ENCODE measurements at places on chromosomes 11 and 22.

- DNase-seq, result no peak
Observed at GRCh38 chr22:26553056-26553752, 36.7 kb downstream of the TPST2 start.

DNA sequence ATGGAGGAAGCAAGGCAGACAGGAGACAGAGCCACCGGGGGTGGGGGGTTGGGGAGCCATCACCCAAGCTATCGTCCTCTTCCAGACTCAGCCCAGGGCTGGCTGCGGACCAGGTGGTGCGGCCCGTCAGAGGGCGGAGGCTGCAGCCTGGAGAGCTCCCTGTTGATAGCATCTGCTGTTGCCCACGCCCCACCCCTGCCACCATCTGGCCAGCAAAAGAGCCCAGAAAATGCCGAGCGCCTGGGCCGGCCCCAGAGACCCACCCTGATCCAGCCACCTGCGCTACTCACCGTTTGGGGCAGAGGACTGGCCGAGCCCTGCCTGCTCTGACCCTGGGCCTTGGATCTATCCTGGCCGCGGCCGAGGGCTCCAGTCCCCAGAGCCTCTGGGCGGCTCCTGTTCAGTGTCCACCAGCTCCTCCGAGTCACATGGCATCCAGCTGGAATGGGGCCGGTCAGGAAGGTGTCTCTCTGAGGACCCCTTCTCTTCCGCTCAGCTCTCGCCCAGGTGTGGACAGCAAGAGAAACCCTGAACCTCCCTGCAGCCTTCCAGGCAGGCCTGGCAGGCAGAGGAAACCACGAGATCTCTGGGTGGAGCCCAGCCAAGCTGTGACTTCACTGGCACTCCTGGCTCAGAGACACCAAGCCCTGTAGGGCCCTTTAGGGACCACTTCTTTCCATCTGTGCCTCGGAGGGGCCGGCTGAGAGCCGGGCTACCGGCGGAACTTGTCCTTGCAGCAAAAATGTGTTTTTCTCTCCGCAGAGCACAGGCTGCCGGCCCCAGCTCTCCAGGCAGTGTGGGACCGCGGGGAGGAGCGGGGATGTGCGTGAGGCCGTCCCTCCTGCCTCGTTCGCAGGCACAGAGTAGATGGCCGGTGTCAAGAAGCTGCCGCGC, at the start of gene MRGPRE:
TSS of gene MRGPRE (minus strand) at position 567 of the 894 bp plus-strand sequence. CDS start 3,618 bp downstream, outside the sequence.
- DNase-seq, result no peak

- DNase-seq, result no peak
Observed at GRCh38 chr11:122230385-122230755, 114.4 kb upstream of the BLID start.

- DNase-seq, result peak; percentile 78
Observed at GRCh38 chr11:62546244-62546928, at the start of gene AHNAK. Gene AHNAK (minus strand): TSS chr11:62546806. CDS start chr11:62536098, 10,708 bp downstream.

GRCh38 chr22:21591695-21592094, 24.2 kb downstream of the UBE2L3 start:
- no peak for DNase-seq

GRCh38 chr22:19405133-19405532, 26.4 kb downstream of the HIRA start:
- no peak for DNase-seq

- DNase-seq, result no peak
Observed at GRCh38 chr11:73365352-73366264, 10.6 kb upstream of the RELT start.

DNA sequence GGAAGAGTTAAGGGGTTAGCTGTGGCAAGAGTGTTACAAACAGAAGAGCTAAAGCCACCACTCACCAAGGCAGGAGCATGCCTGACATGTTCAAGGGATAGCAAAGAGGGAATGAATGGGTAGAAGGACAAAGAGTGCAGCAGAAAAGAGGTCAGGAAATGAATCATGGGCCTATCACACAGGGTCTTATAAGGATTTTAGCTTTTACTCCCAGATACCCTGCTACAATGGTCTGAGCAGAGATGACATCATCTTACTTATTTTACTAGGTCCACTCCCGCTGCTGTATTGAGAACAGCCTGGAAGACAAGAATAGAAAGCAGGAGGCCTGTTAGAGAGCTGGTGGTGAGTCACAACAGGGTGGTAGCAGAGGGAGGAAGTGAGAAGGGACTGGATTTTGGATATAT, 9.8 kb downstream of the TRAF6 start:
- DNase-seq, result no peak

GRCh38 chr11:126165757-126166156, 45.7 kb downstream of the RPUSD4 start:
- no peak for DNase-seq

DNA sequence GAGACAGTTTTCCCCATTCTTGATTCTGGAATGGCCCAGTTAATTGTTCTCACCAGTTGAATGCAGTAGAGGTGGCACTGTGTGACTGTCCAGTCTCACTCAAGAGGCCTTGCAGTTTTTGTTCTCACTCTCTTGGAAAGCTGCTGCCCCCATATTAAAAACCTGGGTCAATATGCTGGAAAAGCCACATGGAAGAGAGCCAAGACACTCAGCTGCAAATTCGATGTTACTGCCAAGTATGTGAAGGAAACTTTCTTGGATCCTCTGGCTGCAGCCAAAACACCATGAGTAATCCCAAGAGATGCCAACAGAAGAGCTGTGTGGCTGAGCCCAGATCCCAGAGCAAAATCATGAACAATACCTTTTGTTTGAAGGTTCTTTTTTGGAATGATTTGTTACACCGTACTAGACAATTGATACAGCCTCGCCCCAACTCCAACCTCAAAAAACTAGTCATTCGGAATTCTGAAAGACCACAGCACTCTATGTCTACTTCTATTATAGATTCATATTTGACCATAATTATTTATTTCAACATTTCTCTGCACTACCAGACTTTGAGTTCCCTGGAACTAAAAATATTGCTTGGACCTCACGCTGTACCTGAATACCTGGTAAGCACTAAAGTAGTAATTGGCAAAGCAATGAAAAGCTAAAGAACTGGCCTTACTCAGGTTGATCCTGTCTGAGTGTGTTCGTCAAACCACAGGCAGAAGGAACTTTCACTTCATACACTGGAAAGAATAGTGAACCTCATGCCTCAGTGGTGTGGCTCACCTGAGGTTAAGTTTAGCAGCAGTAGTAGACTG, 378.8 kb downstream of the ETS1 start:
- no peak for DNase-seq

DNA sequence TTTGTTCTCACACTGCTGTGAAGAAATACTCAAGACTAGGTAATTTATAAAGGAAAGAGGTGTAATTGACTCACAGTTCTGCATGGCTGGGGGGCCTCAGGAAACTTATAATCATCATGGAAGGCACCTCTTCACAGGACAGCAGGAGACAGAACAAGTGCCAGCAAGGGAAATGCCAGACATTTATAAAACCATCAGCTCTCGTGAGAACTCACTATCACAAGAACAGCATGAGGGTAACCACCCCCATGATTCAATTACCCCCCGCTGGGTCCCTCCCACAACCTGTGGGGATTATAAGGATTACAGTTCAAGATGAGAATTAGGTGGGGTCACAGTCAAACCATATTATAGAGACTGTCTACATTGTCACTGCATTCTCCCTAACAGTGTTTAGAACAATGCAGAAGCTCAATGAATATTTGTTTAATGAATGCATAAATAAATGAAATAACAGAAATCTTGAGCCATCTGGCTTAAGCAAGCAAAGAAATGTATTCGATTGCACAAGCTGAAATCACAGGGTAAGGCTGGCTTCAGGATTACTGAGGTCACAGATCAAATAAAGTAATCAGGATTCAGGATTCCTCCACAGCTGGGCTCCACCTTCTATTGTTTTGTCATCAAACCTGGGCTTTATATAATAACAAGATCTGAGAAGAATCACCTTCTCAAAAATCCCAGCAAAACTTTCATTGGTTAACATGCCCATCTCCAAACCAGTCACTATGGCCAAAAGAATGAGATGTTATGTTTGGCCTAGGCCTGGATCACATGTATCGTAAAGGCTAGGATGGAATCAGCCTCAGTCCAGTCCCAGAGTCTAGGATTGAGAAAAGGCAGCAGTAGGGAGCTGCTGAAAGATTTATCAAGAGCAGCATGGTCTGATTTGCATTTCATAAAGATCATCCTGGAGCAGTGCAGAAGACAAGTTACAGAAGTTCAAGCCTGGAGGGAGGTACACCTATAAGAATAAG, 137.8 kb upstream of the UBASH3B start:
- no peak for DNase-seq

- DNase-seq, result peak; percentile 5
Observed at GRCh38 chr11:12177739-12178338, 67.4 kb downstream of the MICAL2 start.

- DNase-seq, result no peak
Observed at GRCh38 chr11:27076121-27076589, 35.5 kb downstream of the BBOX1 start.

DNA sequence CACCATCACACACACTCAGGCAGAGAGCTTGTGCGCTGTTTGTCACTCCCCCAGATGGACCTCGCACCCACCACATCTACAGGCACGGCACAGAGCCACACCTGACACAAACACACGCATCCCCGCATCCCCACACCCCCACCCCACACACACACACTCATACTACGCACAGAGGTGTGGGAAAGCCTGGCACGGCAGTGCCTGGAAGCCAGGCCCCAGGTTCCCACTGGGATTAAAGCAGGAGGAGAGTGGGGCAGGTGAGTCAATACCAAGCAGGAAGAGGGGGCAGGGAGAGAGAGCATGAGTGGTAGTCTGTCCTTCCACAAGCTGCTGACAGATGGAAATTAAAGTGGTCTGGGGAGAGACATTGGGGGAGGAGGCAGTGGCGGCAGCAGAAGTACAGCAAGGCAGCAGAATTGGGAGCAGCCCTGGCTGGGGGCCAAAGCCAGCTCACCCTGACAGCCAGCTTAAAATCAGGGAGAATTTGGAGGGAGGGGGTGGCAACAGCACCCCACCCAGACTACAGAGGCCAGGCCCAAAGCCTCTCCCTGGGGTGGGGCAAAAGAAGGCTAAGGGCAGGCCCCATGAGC, 20.7 kb downstream of the TNKS1BP1 start:
- no peak for DNase-seq

GRCh38 chr22:21030032-21030431, 2.3 kb downstream of the SLC7A4 start:
- DNase-seq, result no peak

GRCh38 chr11:1881442-1882264, 10.0 kb downstream of the PRR33 start:
- DNase-seq, result peak; percentile 18

DNA sequence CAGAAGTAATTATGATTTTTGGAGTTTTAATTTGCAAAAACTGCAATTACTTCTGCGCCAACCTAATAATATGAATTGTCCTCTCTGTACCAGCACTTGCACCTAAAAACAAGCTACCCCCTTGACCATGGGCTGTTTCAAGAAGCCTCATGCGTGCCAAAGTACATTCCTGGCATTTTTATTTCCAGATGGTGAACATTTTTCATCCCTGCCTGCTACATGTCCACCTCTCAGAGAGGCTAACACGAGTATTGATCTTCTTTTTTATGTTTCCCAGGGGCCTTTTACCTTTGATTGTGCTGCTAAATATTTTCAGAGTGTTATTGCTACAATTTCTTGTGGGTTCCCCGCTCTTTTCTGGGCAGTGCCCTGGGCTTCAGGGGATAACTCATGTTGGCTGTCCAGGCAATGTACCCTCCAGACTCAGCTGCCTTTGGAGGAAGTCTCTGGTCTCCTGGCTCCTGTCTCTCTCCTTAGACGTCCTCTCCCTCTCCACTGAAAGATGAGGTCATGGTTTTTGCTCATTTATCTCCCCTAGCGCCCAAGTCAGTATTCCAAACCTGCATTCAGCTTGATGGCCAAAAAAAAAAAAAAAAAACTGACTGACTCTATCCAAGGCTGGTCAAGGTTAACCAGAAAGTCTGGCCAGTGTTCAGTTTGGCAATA, 86.2 kb upstream of the ASPHD2 start:
- no peak for DNase-seq

- DNase-seq, result no peak
Observed at GRCh38 chr11:121557348-121557747, 104.6 kb upstream of the SORL1-AS1 start.

DNA sequence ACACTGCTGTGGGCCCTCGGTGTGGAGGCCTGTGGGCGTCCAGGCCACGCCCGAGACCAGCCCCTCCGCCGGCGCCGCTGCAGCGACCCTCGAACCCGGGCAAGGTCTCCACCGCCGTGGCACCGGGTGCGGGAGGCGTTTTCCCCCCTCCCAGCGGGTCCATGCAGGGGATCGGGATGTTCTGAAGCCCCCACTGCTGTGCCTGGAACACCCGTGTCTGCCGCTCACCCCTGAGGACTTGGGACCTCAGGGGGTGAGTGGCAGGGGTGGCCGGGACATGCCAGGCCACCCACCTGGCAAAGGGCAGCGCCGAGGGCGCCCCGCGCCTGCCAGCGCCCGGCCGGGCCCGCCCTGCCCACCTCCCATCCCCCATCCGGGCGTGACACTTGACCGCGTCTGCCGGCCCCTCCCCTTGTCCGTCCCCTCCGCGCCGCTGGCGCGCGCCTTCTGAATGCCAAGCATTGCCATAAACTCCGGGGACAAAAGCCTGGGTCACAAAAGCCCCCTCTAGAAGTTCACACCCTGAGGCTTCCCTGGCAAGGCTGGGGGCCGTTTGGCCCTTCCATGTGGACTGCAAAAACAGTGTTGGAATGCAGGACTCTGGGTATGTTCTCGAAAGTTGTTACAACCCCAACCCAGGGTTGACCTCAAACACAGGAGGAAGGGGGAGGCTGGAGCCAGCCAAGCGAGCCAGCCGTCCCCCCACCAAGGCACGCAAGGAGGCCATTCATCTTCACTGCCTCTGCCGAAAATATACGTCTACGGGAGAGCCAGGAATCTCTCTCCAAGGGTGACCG, 819 bp upstream of the KCNQ1OT1 start:
- DNase-seq, result peak; percentile 62

GRCh38 chr11:35105319-35106079, 33.5 kb upstream of the CD44 start:
- DNase-seq, result no peak

- DNase-seq, result no peak
Observed at GRCh38 chr11:60810151-60810550, 25.0 kb downstream of the MS4A10 start.

GRCh38 chr11:117083011-117083935, 15.0 kb downstream of the SIK3 start:
- DNase-seq, result no peak

- no peak for DNase-seq
Observed at GRCh38 chr11:10181811-10182210, 112.2 kb downstream of the SBF2 start.

- no peak for DNase-seq
Observed at GRCh38 chr11:109697140-109697843, 275.3 kb downstream of the C11orf87 start.

- no peak for DNase-seq
Observed at GRCh38 chr11:26901162-26901561, 92.8 kb upstream of the FIBIN start.

DNA sequence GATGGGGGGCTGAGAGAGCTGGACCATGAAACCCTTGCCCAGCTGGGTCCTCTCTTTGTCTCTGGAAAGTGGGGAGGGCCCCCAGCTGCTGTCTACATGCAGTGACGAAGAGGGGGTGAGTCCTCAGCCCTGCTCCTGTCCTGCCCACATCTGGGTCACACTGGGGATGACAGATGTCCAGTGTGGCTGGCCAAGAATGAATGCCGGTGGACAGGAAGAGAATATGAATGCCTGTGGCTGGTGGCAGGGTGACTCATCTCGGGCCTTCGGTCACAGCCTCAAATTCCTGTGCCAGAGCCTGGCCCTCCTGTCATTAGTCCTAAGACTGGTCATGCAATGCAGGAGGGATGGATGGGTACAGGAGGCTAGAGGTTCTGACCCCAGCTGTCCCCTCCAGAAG, 2.2 kb upstream of the PNPLA3 start:
- DNase-seq, result no peak

GRCh38 chr22:39617342-39617741, 46.8 kb downstream of the CACNA1I start:
- DNase-seq, result peak; percentile 30

- DNase-seq, result no peak
Observed at GRCh38 chr11:121968638-121969037, 147.4 kb downstream of the BLID start.

All from stimulated activated naive CD8-positive, alpha-beta T cell treated with anti-CD3 and anti-CD28 coated beads, Interleukin-15, Interleukin-2, amounts not matched to agents 100 U/mL and 50 U/mL, for 24 hours (primary cell).